Smooth muscle cell of the umbilical artery (primary cell): ENCODE measurements at places on chromosomes 1 and 21. TPM values are rescaled to one million over a fixed set of nuclear protein-coding genes. Genes with fewer than 3 reads are reported as not detected.

SPSB1 gene
- 29.4 and 40.6 TPM in 2 replicates for total RNA-seq

DIRAS3 gene
- total RNA-seq: 58.2 and 78.9 TPM in 2 replicates

NPR1 gene
- under 0.01 and 0.05 TPM in 2 replicates for total RNA-seq

FCRL1 gene
- not detected in 2 replicates for total RNA-seq

NBPF4 gene
- total RNA-seq: not detected in 2 replicates
